ENCODE measurements at places on chromosomes 5 and 9.
A peak's percentile ranks its signal among the peaks of the same experiment; 100 is the strongest.

- no peak overlapping the region for H3K4me3 ChIP-seq
- H3K27ac ChIP-seq, result no peak overlapping the region
- H3K4me1 ChIP-seq, result no peaks in the 10 kb centered on the region
- H3K36me3 ChIP-seq, result no peaks in the 10 kb centered on the region
- no peak for DNase-seq
These were observed 332.4 kb upstream of the DAB2 start for GRCh38 chr5:39757131-39757530.

DNA sequence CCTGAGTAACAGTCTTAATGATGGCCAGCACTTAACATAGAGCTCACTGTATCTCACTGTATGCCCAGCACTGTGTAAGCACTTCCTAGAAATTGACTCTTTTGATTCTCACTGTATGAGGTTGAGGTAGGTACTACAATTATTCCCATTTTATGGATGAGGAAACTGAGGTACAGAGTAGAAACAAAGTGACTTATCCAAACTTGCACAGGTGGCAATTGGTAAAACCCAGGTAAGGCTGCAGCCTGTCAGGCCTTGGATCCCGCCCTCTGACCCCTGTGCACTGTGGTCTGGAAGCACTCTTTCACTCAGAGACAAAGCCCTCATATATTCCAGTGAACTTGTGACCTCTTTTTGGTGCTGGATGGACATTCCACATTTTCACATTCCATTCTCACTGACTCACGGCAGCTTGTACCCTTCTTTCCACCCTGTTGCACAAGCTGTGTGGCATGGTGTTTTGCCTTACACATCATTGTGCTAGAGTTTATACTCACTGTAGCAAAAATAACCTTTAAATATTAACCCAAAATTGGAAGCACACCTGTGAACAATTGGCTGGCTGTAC is 21.7 kb downstream of the ANKRD55 start:
- no peaks in the 10 kb centered on the region for H3K36me3 ChIP-seq
- peak; percentile 97 for DNase-seq
- H3K4me3 ChIP-seq, result no peak overlapping the region
- H3K27me3 ChIP-seq, result no peaks in the 10 kb centered on the region
- peak overlapping the region; percentile 54 for H3K27ac ChIP-seq

DNA sequence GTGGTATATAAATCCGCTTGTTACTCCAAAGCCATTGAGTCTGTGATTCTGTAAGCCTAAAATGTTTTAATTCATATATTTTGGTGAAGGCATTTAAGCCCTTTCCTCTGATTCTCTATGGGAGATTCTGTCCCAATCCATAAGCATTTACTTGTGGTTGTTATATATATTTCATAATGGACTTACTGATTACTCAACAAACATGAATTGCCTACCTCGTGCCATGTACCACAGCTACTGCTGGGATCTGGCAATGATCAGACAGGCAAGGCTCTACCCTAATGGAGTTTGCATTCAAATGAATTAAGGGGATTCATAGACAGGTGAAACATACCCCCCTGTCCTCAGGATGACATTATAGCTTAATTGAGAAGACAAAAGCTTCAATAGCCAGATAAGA is 54.5 kb downstream of the C9orf152 start:
- no peaks in the 10 kb centered on the region for H3K27me3 ChIP-seq
- no peak overlapping the region for H3K4me3 ChIP-seq
- no peak overlapping the region for H3K27ac ChIP-seq
- DNase-seq, result peak; percentile 42
- H3K36me3 ChIP-seq, result no peaks in the 10 kb centered on the region

DNA sequence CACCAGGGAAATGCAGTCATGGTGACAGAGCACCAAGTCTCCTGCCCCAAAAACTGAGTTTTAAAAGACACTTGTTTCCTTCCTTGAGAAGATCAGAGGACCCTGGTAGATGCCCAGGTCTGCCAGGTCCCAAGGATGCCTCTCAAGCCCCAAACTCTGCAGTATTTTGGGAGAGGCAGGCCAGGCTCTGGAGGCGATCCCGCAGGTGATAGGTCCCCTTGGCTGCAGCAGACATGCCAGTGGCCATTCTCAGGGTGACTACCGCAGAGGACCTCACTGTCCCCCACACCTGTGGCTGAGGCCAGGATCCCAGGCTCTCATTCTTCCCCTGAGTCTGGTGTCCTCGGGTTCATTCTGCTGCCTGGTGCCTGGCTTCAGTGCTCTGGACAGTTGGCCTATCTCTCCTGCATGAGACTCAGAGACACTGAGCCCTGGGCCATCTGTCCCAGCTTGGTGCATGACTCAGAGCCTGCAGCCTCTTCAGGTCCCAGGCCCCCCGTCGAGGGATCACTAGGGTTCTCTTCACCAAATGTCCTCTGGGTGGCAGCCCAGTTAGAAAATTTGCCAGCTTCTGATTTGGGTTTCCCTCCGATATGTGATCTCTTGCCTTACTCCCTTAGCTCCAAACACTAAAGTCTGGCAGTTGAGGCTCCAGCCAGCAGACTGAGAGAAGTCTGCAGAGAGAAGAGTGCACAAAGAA is 59.7 kb upstream of the GARNL3 start:
- no peaks in the 10 kb centered on the region for H3K27me3 ChIP-seq
- H3K27ac ChIP-seq, result no peak overlapping the region
- no peaks in the 10 kb centered on the region for H3K36me3 ChIP-seq
- peaks cover 3% of the 10 kb centered on the region for H3K4me1 ChIP-seq
- H3K4me3 ChIP-seq, result no peak overlapping the region
- peak; percentile 40 for DNase-seq

- peak; percentile 12 for DNase-seq
- H3K27me3 ChIP-seq, result no peaks in the 10 kb centered on the region
- no peak overlapping the region for H3K4me3 ChIP-seq
- peaks cover 14% of the 10 kb centered on the region for H3K4me1 ChIP-seq
- no peak overlapping the region for H3K27ac ChIP-seq
These were observed 1.6 kb downstream of the FASTKD3 start for GRCh38 chr5:7867260-7867659.

DNA sequence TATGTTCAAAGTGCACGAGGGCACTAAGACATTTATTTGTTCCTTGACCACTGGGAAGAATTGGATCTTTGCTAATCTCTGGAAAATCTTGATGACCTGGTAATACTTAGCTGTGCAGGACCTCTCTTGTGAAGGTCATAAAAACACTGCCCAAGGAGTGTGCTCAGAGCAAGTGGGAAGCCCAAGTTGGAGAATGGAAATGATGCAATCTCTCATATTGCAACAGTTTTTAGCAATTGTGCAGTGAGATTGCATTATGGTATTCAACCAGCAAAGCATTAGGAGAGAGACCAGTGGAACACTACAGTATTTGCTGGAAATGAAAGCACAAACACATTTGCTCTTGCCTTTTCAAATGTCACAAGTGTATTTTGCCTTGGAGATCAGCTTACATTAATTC is 34.5 kb downstream of the TXNDC8 start:
- no peak overlapping the region for H3K27ac ChIP-seq
- DNase-seq, result peak; percentile 79
- no peak overlapping the region for H3K4me3 ChIP-seq

DNA sequence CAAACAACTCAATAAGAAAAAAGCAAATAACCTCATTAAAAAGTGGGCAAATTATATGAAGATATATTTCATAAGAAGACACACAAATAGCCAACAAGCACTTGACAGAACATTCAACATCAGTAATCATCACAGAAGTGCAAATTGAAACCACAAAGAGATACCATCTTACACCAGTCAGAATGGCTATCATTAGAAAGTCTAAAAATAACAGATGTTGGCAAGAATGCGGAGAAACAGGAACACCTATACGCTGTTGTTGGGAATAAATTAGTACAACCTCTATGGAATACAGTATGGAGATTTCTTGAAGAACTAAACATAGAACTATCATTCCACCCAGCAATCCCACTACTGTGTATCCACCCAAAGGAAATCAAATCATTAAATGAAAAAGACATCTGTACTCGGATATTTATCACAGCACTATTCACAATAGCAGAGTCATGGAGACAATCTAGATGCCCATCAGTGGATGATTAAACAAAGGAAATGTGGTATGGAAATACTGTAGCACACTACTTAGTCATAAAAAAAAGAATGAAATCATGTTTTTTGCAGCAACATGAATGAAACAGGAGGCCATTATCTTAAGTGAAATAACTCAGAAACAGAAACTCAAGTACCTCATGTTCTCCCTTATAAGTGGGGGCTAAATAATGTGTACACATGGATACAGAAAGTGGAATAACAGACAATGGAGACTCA is 106.8 kb upstream of the FST start:
- no peaks in the 10 kb centered on the region for H3K27me3 ChIP-seq
- H3K36me3 ChIP-seq, result no peaks in the 10 kb centered on the region
- DNase-seq, result no peak
- H3K4me3 ChIP-seq, result no peak overlapping the region
- H3K4me1 ChIP-seq, result no peaks in the 10 kb centered on the region
- H3K27ac ChIP-seq, result no peak overlapping the region

GRCh38 chr5:82183828-82184227 is 94.3 kb downstream of the RPS23 start:
- no peaks in the 10 kb centered on the region for H3K27me3 ChIP-seq
- no peaks in the 10 kb centered on the region for H3K4me1 ChIP-seq
- no peaks in the 10 kb centered on the region for H3K36me3 ChIP-seq
- DNase-seq, result no peak
- no peak overlapping the region for H3K4me3 ChIP-seq

DNA sequence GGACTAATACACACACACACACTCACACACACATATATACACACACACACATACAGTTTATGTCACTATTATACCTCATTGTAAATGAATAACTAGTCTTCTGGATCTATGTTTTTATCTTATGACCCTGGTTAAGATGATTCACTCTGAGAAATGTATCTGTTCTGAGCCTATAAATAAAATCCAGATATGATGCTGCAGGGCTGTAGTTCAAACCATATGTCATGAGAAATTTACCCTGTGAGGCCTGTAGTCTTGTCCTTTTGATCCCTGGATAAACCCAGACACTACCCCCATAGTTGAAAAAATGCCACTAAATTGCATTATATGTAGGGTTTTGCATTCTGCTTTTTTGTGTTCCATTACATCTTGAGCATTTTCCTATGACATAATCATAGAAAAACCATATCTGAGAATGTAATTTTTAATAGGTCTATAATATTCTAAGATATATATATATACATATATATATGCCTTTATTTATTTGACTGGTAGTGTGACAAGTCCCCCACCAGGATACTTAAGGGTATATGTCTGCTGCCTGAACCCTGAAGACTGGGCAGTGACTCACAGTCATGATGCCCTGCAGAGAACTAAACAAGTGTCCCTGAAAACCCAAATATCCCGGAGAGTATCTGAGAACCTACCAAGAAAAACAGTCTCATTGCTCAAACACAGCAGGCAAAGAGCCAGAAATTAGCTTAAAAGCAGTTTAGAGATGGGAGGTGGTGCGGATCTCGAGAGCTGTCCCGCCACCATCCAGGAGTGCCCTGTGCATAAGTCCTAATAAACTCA is 18.4 kb upstream of the ALDOB start:
- no peak for DNase-seq
- H3K4me1 ChIP-seq, result no peaks in the 10 kb centered on the region
- H3K4me3 ChIP-seq, result no peak overlapping the region
- H3K27me3 ChIP-seq, result no peaks in the 10 kb centered on the region
- no peaks in the 10 kb centered on the region for H3K36me3 ChIP-seq
- H3K27ac ChIP-seq, result no peak overlapping the region

DNA sequence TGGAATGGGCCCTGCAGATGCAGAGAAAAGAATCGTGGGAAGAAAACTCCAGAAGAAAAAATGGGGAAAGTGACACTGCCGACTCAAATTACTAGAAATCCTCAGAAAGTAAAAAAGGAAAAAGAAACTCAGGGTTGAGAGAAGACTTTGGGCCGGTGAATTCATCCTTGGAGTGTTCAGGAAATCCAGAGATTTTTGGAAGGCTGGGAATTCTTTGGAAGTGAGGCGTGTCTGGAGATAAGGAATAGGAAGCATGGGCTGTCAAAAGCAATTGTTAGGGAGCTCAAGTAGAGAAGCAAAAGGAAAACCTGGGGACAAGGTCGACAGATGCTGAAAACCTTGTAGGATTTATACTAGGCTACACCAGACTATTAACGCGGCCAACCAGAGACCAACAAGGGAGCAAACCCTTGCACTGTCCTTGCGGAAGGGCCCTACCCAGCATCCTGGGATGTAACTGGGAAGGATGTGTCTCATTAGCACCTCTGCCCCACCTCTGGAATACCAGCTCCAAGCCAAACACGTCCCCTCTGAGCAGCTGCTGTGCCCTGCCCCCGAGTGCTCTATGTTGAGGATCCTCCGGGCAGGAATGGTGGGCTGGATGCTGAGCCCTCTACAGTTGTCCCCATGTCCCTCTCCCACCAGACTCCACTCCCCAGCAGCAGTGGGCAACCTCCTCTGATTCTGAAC is 11.6 kb downstream of the DAB2IP start:
- peaks cover 13% of the 10 kb centered on the region for H3K4me1 ChIP-seq
- no peak for DNase-seq
- no peaks in the 10 kb centered on the region for H3K27me3 ChIP-seq
- peak overlapping the region; percentile 83 for H3K27ac ChIP-seq
- H3K36me3 ChIP-seq, result no peaks in the 10 kb centered on the region
- H3K4me3 ChIP-seq, result no peak overlapping the region

- no peaks in the 10 kb centered on the region for H3K36me3 ChIP-seq
- H3K27ac ChIP-seq, result peak overlapping the region; percentile 3
- no peak overlapping the region for H3K4me3 ChIP-seq
- H3K27me3 ChIP-seq, result no peaks in the 10 kb centered on the region
- peak; percentile 96 for DNase-seq
These were observed 78.9 kb upstream of the RPS23 start for GRCh38 chr5:82356808-82357671.

DNA sequence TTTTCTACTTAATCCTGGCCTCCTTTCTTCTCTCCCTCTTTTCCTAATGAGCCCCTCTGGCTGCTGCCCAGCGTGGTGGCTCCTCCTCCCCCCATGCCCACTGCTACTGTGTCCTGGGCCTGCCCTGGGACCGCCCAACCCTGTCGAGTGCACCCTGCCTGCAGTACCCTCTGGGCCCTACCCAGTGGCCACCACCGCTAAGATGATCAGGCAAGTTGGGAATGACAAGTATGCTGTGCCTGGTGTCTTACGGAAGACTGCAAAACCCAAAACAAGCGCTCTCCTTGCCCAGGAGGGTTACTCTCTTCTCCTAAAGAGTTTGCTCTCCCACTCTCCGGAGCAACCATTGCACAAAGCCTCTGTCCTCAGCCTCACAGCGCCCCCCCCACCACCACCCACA is 273.7 kb downstream of the SYK start:
- H3K36me3 ChIP-seq, result no peaks in the 10 kb centered on the region
- no peaks in the 10 kb centered on the region for H3K27me3 ChIP-seq
- no peak overlapping the region for H3K27ac ChIP-seq
- peaks cover 11% of the 10 kb centered on the region for H3K4me1 ChIP-seq
- H3K4me3 ChIP-seq, result no peak overlapping the region

GRCh38 chr9:129126749-129127618 is 15.8 kb downstream of the PTPA start:
- DNase-seq, result no peak
- H3K27ac ChIP-seq, result peak overlapping the region; percentile 70
- H3K4me1 ChIP-seq, result peaks cover 6% of the 10 kb centered on the region
- H3K36me3 ChIP-seq, result peaks cover 9% of the 10 kb centered on the region
- H3K27me3 ChIP-seq, result no peaks in the 10 kb centered on the region

GRCh38 chr5:79792463-79792862 is 102.8 kb downstream of the CMYA5 start:
- peaks cover 6% of the 10 kb centered on the region for H3K4me1 ChIP-seq
- peak overlapping the region; percentile 21 for H3K27ac ChIP-seq
- H3K36me3 ChIP-seq, result peaks cover 79% of the 10 kb centered on the region
- DNase-seq, result no peak
- H3K4me3 ChIP-seq, result no peak overlapping the region
